Hair follicular keratinocyte (primary cell): ENCODE measurements at places on chromosomes 13 and 19. TPM values are rescaled to one million over a fixed set of nuclear protein-coding genes. Genes with fewer than 3 reads are reported as not detected.

CATSPERD gene
- not detected in 2 replicates for total RNA-seq

TSSK6 gene
- 0.34 and 1.3 TPM in 2 replicates for total RNA-seq

ARRDC5 gene
- not detected in 2 replicates for total RNA-seq

SHISA7 gene
- total RNA-seq: not detected in 2 replicates

NEK5 gene
- 0.04 TPM in 1 of 2 replicates, not detected in the other for total RNA-seq

TEX26 gene
- total RNA-seq: not detected in 2 replicates

BCAM gene
- total RNA-seq: 35.2 and 40.1 TPM in 2 replicates

AZU1 gene
- total RNA-seq: not detected in 2 replicates

ZNF99 gene
- not detected in 2 replicates for total RNA-seq

CEACAM16 gene
- total RNA-seq: not detected in 2 replicates

FPR1 gene
- not detected in 2 replicates for total RNA-seq

TTYH1 gene
- not detected in 2 replicates for total RNA-seq

CRB3 gene
- total RNA-seq: 19.5 and 23.8 TPM in 2 replicates

UPK1A gene
- total RNA-seq: not detected in 2 replicates

ZNF491 gene
- 0.11 and 0.23 TPM in 2 replicates for total RNA-seq

ZNF14 gene
- total RNA-seq: 1.4 and 1.7 TPM in 2 replicates

CLC gene
- total RNA-seq: not detected in 2 replicates

GFY gene
- not detected in 2 replicates for total RNA-seq

LGALS7B gene
- 235 and 1,076 TPM in 2 replicates for total RNA-seq

MAST1 gene
- 0.08 and 0.78 TPM in 2 replicates for total RNA-seq

APOC1 gene
- 3.8 and 18.1 TPM in 2 replicates for total RNA-seq

IGSF23 gene
- not detected in 2 replicates for total RNA-seq

ZNF345 gene
- 1.1 TPM in 2 replicates for total RNA-seq

ZNF100 gene
- total RNA-seq: 2.3 and 2.9 TPM in 2 replicates
